ENCODE measurements at places on chromosomes 12 and 14.

- H3K4me3 ChIP-seq, result no peak overlapping the region
- peak; percentile 31 for DNase-seq
- H3K4me1 ChIP-seq, result peaks cover 23% of the 10 kb centered on the region
- no peaks in the 10 kb centered on the region for H3K27me3 ChIP-seq
- H3K36me3 ChIP-seq, result peaks cover 75% of the 10 kb centered on the region
Measured at GRCh38 chr12:121814429-121815119, 10.8 kb downstream of the SETD1B start.

DNA sequence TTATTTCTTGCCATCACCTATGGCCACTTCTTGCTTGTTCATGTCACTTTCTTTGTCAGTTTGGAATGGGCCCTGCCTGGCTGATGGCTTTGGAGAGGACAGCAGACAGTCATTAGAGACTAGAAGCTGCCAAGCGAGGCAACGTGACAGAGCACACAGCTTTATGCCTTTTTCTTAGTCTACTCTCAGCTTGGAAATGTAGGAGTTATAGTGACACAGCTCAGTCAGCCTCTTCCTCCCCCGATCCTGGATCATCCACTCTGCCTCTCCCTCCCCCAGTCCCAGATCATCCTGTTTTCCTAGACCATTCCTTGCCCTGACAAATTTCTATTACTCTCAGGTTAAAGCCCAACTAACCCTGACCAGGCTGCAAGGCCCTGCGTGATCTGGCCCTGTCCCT lies 26.6 kb downstream of the ETV6 start:
- H3K4me1 ChIP-seq, result peaks cover 19% of the 10 kb centered on the region
- no peak overlapping the region for H3K27ac ChIP-seq
- H3K27me3 ChIP-seq, result no peaks in the 10 kb centered on the region

- H3K27ac ChIP-seq, result no peak overlapping the region
- no peak for DNase-seq
- no peaks in the 10 kb centered on the region for H3K27me3 ChIP-seq
- H3K4me1 ChIP-seq, result peaks cover 3% of the 10 kb centered on the region
- no peaks in the 10 kb centered on the region for H3K36me3 ChIP-seq
- H3K4me3 ChIP-seq, result no peak overlapping the region
Measured at GRCh38 chr12:49942512-49942893, 8.0 kb upstream of the AQP2 start.

- no peak for DNase-seq
- no peak overlapping the region for H3K27ac ChIP-seq
- H3K4me1 ChIP-seq, result no peaks in the 10 kb centered on the region
- no peaks in the 10 kb centered on the region for H3K27me3 ChIP-seq
- no peak overlapping the region for H3K4me3 ChIP-seq
Measured at GRCh38 chr12:76568130-76568529, 8.6 kb upstream of the OSBPL8 start.

GRCh38 chr14:106670011-106670410 lies 1143.6 kb downstream of the TMEM121 start:
- H3K4me3 ChIP-seq, result no peak overlapping the region
- H3K36me3 ChIP-seq, result no peaks in the 10 kb centered on the region
- no peak for DNase-seq
- no peaks in the 10 kb centered on the region for H3K4me1 ChIP-seq
- H3K27ac ChIP-seq, result no peak overlapping the region

GRCh38 chr12:29309320-29309902 lies 71.6 kb downstream of the ERGIC2 start:
- peaks cover 25% of the 10 kb centered on the region for H3K36me3 ChIP-seq
- no peaks in the 10 kb centered on the region for H3K4me1 ChIP-seq
- DNase-seq, result no peak
- H3K27ac ChIP-seq, result no peak overlapping the region

DNA sequence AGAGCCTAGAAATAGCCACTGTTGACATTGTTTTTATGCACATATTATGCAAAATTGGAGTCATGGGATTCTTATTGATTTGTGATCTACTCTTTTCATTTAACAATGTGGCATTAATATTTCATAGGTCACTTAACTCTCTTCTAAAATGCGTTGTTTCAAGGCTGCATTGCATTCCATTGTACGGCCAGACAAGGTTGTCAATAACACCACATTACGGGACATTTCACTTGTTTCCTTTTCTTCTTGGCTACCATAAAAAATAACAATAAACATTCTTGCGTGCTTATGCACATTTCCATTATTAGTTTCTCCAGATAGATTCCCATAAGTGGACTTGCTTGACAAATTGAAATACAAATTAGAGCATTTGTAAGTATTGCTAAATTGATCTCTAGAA lies 120.8 kb upstream of the TMCC3 start:
- peaks cover 6% of the 10 kb centered on the region for H3K4me1 ChIP-seq
- H3K36me3 ChIP-seq, result no peaks in the 10 kb centered on the region
- no peaks in the 10 kb centered on the region for H3K27me3 ChIP-seq
- DNase-seq, result no peak

DNA sequence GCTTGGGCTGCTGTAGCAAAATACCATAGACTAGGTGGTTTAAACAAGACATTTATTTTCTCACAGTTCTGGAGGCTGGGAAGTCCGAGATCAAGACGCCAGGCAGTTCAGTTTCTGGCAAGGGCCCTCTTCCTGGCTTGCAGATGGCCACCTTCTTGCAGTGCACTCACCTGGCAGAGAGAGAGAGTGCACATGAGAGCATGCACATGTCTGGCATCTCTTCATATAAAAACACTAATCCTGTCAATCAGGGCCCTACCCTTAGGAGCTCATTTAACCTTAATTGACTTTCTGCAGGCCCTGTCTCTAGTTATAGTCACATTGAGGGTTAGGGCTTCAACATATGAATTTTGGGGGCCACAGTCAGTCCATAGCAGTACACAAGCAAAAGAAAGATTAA lies 12.4 kb upstream of the EVL start:
- H3K27ac ChIP-seq, result no peak overlapping the region
- no peak overlapping the region for H3K4me3 ChIP-seq
- H3K4me1 ChIP-seq, result no peaks in the 10 kb centered on the region
- DNase-seq, result no peak

DNA sequence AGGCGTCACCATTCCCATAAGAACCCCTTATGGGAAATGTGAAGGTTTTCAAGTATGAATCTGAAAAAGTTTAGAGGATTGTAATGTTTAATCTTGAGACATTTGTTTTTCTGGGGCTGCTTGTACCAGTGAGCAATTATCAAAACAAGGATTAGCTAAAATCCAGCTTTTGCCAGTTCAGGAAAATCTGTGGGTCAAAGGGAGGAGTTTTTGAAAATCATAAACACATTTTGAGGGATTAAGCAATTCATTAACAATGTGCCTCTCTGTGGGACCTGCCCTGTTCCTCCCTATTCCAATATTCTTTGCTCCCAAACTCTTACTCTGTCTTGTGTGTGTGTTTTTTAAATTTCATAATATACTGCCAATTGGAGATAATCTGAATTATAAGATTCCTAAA lies 11.7 kb upstream of the DAAM1 start:
- no peak for DNase-seq
- no peak overlapping the region for H3K27ac ChIP-seq
- H3K4me1 ChIP-seq, result no peaks in the 10 kb centered on the region
- no peaks in the 10 kb centered on the region for H3K36me3 ChIP-seq
- H3K27me3 ChIP-seq, result no peaks in the 10 kb centered on the region

GRCh38 chr14:100898465-100898864 lies 5.1 kb downstream of the RTL1 start:
- H3K4me3 ChIP-seq, result no peak overlapping the region
- peaks cover 13% of the 10 kb centered on the region for H3K27me3 ChIP-seq
- H3K27ac ChIP-seq, result no peak overlapping the region
- H3K36me3 ChIP-seq, result no peaks in the 10 kb centered on the region
- peak; percentile 34 for DNase-seq

- no peaks in the 10 kb centered on the region for H3K27me3 ChIP-seq
- peaks cover 98% of the 10 kb centered on the region for H3K36me3 ChIP-seq
- no peak overlapping the region for H3K27ac ChIP-seq
- no peaks in the 10 kb centered on the region for H3K4me1 ChIP-seq
- DNase-seq, result no peak
Measured at GRCh38 chr12:111870216-111870615, 28.2 kb downstream of the MAPKAPK5 start.

- H3K4me1 ChIP-seq, result peaks cover 31% of the 10 kb centered on the region
- H3K36me3 ChIP-seq, result no peaks in the 10 kb centered on the region
- H3K27me3 ChIP-seq, result peaks cover 48% of the 10 kb centered on the region
- no peak overlapping the region for H3K27ac ChIP-seq
- no peak for DNase-seq
Measured at GRCh38 chr14:100622224-100622623, 35.0 kb upstream of the BEGAIN start.

DNA sequence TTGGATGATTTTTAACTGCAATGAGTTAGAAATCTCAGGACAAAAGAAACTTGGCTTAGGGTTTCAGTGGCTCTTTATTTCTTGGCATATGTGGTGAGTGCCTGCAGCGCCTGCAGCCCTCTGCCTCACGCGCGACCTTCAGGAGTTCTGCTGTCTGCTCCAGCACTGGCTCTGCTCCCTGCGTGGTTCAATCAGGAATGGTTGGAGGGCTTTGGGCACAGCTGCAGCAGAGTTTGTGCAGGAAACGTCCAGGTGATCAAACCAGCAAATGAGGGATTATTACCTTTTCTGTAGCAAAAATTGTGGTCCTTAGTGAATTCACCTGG lies 19.8 kb downstream of the PPM1H start:
- no peak overlapping the region for H3K4me3 ChIP-seq
- no peak for DNase-seq
- no peaks in the 10 kb centered on the region for H3K36me3 ChIP-seq
- H3K4me1 ChIP-seq, result peaks cover 15% of the 10 kb centered on the region
- no peaks in the 10 kb centered on the region for H3K27me3 ChIP-seq
- peak overlapping the region; percentile 66 for H3K27ac ChIP-seq

DNA sequence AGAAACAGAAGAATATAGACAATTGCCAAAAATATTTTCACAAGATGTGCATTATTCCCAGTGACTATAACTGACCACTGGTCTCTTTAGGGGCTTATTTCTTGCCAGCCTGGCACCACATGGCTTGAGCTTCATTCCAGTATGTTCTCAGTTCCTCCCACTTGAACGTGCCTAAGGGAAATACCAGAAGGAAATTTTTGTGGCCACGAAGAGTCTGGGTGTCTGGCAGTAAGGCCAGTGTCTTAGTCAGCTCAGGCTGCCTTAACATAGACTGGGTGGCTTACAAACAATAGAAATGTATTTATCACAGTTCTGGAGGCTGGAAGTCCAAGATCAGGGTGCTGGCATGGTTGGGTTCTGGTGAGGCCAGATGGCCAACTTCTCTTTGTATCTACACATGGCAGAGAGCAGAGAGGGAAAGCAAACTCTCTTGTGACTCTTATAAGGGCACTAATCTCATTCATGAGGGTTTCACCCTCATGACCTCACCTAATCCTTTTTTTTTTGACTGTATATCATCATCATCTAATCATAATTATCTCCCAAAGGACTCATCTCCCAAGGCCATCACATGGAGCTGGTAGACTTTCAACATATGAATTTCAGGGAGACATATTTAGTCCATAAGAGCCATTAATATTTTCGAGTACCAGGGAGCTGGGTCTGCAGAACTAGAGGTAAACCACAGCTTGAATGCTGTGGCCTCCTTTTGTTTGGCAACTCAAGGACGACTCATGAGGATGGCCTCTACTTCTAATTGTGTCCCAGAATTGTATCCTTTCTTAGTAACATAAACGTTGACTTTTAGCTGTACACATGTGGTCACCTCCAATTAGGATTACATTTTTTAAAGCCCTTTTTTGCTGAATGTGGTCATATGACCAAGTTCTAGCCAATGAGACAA lies 5.1 kb upstream of the SMOC1 start:
- peaks cover 3% of the 10 kb centered on the region for H3K4me1 ChIP-seq
- H3K36me3 ChIP-seq, result no peaks in the 10 kb centered on the region
- no peak for DNase-seq
- no peak overlapping the region for H3K4me3 ChIP-seq
- no peak overlapping the region for H3K27ac ChIP-seq

DNA sequence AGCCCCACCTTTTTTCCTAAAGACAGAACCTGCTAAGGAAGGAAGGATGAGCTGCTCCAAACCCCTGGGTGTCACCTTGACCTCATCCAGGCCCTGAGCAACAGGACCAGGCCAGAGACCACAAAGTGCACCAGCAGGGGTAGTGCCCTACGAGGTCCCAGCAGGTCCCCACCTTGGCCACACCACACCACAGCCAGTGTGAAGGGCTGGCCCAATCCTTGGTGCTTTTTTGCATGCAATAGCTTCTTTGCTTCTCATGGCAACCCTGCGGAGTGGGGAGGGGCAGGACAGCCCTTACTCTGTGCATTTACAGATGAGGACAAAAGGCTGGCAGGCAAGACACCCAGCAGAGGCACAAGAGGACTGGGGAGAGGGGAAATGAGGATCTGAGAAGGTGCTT lies 352.6 kb downstream of the BCL11B start:
- DNase-seq, result no peak
- no peak overlapping the region for H3K27ac ChIP-seq
- no peaks in the 10 kb centered on the region for H3K36me3 ChIP-seq
- H3K4me1 ChIP-seq, result no peaks in the 10 kb centered on the region
- H3K4me3 ChIP-seq, result no peak overlapping the region

DNA sequence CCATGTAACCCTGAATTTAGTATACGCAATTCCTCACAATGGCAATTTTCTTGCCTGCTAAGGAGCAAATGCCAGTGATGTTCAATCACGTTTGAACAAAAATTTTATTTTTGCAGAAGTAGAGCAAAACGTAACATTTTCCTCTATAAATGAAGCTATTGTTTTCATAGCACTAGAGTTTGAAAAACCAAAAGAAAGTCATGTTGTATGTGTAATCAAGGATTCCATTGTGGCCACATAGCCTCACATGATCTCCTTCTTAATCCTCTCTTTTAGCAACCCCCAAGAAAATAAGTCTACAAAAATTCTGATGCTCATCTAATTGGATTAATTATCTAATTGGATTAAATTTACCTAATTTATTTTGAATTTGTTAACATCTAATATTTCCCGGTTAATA lies 1217.4 kb upstream of the FLRT2 start:
- H3K36me3 ChIP-seq, result no peaks in the 10 kb centered on the region
- H3K4me3 ChIP-seq, result no peak overlapping the region
- no peaks in the 10 kb centered on the region for H3K27me3 ChIP-seq
- no peaks in the 10 kb centered on the region for H3K4me1 ChIP-seq
- DNase-seq, result no peak
- H3K27ac ChIP-seq, result no peak overlapping the region

DNA sequence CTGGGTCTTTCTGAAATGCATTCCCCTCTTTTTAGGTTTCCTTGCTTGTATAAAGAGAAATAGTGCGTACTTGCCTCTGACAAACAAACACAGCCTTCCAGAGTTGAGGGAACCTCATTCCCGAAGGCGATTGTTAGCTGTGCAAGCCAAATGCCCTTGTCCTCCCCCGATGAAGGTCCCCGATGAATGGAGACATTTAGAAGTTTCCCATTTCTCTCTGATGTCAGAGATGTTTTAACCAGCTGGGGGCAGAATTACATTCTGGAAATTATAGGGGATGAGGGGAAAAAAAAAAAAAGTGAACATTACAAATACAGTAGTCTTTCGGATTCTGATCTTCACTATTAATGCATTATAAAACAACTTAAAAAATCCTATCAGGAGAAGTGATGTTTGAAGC lies 366.8 kb downstream of the VRK1 start:
- peaks cover 16% of the 10 kb centered on the region for H3K27me3 ChIP-seq
- H3K36me3 ChIP-seq, result no peaks in the 10 kb centered on the region
- H3K4me1 ChIP-seq, result no peaks in the 10 kb centered on the region
- H3K4me3 ChIP-seq, result no peak overlapping the region
- H3K27ac ChIP-seq, result no peak overlapping the region

All from left lung (tissue), 14 donors.